ENCODE measurements at places on chromosomes 16 and 17.

DNA sequence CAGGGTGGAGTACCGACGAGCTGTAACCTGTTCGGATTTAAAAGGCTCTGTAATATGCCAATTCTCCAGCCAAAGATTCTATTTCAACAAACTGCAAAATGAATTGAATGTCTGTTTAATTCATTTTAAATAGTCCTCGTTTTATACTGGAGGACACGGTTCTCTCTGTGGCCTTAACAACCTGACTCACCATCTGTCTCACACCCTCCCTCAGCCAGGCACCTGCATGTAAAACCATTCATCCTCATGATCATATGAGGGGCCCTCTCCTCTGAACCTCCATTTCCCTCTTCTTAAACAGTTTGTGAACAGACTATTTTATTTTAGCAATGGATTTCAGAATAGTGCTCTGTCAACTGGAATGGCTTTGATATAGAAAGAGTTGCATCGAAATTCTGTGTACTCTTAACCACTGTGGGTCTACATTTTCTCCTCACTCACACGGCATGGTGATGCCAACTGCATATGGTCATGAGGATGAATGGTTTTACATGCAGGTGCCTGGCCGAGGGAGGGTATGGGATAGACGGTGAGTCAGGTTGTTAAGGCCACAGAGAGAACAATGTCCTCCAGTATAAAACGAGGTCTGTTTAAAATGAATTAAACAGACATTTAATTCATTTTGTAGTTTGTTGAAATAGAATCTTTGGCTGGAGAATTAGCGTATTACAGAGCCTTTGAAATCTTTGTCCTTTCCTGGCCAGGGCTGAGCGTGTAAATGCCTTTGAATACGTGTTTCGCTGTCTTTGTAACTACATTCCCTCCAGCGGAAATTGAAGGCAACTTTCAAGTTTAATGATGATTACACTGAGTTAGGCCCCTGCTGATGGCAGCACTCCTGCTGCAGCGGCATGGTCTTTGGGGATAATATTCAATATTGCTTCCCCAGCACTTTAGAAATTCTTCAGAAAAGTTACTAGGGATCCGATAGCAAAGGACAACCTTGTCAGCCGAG, 329.6 kb downstream of the SNX29 start:
- no peak for DNase-seq

DNA sequence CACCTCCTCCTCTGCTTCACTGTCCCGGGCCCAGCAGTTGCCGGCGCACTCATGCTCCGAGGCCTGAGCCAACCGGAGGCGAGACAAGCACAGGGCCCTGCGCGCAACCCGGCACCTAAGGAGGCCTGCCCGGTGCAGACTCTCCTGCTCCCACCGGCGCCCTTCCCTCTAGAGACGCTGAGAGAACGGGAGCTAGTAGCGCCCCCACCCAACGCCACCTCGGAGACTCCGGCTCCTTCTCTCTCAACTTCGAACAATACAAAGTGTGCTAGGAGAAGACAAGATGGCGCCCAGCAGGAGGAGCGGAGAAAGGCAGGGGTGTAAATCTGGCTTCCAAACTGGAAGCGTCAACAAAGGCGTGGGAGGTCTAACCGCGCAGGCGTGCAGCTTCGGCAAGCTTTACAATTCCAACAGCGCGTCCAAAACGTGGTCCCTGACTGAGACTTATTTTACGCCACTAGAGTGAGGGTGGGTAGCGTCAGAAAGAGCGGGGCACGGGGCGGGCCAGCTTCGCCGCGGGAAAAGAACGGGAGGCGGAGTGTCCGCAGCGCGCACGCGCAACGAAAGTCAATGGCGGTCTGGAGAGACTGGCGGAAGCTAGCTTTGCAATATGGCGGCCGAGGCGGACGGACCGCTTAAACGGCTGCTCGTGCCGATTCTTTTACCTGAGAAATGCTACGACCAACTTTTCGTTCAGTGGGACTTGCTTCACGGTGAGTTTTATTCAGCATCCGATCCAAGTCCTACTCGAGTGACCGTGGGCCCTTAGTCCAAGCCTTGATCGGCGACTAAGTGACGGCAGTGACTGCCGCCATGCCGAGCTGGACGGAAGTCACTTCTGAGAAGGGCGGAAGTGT, at the start of gene MPDU1:
TSS of gene MPDU1 (plus strand) at position 600 of the 857 bp plus-strand sequence. CDS start at position 611, 11 bp downstream.
- peak; percentile 91 for DNase-seq

DNA sequence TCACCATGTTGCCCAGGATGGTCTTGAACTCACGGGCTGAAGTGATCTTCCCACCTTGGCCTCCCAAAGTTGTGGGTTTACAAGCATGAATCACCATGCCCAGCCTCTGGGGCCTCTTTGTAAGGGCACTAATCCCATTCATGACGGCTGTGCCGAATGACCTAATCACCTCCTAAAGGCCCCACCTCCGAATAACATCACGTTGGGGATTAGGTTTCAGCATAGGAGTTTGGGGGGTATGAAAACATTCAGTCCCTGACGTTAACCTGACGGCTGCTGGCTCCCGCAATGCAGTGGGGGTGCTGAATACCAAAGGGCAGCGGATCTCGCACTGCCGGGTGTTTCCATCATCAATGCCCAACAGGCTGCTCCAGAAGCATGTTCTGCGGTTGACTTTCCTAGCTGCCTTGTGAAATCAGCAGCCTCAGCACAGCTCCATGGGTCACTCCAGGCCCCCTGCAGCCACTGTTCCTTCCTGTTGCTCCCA, 120.8 kb upstream of the SEC14L1 start:
- DNase-seq, result no peak

- DNase-seq, result no peak
Observed at GRCh38 chr17:62787366-62787765, 20.7 kb downstream of the MARCHF10 start.
